NCI-H510A treated with DMSO at 0.1 percent for 48 hours (cell line): ENCODE measurements at places on chromosomes 4 and X.

GRCh38 chrX:114075073-114075673 is 508.7 kb upstream of the HTR2C start:
- no peak for DNase-seq

DNA sequence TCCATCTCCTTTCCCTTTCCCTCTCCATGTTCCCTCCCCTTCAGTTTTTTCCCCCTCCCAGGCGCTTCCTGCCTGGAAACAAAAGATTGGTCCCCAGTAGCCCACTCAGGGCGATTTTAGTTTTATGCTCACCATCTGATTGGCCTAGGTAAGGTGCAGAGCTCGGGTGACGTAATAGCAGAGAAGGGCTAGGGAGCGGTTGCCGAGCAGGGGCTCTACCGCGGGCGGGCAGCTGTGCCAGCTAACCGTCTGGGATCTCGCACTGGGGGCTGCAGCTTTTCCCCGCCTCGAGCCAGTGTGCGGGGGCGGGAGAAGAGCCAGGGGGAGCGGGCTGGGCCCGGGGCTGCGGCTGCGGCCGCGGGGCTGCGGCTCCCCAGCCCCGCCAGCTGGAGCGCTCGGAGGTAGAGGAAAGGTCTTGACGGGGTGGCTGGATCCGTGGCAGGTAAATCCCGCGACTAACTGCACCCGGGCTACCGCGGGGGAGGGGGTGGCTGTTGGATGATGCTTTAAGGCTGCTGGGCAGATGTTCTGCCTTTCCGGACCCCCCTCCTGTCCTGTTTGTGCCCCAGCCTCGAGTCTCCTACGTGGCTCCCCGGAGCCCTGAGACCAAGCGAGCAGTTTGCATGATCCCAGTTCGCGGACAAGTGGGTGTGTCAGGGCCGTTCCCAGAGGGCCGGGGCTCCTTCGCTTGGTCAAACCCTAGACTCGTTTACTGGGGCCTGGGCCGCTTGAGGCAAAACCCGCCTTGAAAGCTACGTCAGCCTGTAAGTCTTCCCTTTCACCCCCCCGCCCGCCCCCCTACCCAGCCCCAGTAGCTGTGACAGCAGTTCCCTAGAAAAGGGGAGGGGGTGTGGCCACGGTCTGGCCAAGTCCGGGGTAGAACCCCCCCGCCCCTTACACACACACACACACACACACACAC is at the start of gene PAK3:
Gene PAK3, plus strand, starts transcription at position 218 of the 922 bp plus-strand sequence. CDS start 26,913 bp downstream, outside the sequence.
- peak; percentile 59 for DNase-seq

GRCh38 chr4:172055046-172055445 is 241.8 kb downstream of the GALNTL6 start:
- no peak for DNase-seq

GRCh38 chr4:148068065-148068911 is 336.4 kb downstream of the ARHGAP10 start:
- DNase-seq, result no peak

DNA sequence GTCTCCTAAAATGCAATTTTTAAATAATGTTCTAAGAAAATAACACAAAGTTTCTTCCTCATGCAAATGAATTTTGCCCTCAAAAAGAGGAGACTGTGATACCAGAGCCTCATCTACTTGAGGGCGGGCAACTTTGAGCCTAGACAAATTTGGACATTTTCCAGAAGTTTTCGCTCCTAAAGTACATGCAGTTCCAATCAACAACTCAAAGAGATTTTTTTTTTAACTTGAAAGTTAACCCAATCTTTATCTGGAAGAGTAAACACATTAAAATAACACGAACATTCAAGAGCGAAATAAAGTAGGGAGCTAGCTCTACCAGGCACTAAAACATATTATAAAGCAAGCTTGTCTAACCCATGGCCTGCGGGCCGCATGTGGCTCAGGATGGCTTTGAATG is 29.4 kb upstream of the FBXW7 start:
- DNase-seq, result no peak

GRCh38 chr4:56575820-56576429 is 70.3 kb downstream of the ARL9 start:
- no peak for DNase-seq

- peak; percentile 28 for DNase-seq
These were observed 85.4 kb upstream of the GBA3 start for GRCh38 chr4:22607382-22607781.

DNA sequence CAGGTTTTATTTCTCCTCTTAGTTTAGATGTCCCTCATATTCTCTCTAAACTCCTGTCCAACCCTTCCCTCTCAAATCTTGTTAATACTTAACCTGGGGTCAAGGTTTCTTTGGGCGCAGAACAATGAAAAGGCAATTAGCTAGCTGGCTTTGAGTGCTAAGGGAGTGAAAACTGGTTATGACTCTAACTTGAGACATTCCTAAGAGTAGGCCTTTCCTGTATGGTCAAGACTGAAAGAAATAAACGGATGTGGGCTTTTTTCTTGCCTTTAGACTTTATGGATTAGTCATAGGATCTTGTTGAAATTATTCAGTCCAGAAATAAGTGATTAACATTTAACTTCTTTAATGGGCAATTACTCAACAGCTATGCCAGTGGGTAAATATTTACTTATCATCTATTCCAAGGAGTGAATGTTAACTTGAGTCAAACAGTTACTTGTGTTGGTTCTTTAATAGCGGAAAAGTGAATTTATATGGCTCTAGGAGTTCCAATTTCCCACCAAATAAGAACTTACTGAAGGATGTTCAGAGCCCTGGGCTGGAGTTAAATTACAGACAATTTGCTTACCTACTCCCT is 141.7 kb upstream of the SCML1 start:
- DNase-seq, result no peak
